ENCODE measurements at places on chromosomes 3 and 15.

DNA sequence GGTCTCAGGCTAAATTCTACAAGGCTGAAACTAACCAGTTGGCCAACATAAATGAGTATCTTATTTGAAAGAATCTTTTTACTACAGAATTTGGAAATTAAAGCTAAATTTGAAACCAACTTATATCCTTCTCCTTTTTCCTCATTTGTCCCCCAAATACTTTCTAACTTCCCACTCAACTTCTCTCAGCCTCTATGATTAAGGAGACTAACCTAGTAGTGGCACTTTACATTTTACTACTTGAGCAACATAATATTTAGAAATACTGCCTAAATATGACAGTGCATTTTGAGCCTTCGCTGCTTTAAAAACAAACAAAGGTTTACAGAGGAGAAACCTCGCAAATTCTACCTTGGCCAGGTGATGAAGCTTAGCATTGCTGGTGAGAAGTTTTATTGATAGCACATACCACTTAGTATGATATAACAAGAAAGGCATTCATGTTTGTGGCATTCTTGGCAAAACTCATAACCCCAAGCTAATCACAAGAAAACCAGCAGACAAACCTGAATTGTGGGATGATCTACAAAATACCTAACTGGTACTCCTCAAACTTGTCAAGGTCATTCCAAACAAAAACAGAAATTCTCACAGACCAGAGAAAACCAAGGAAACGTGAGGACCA, 432.1 kb upstream of the CFAP20DC start:
- no peak for DNase-seq

- DNase-seq: no peak
Measured at GRCh38 chr3:194305356-194306108, 45.6 kb downstream of the CPN2 start.

DNA sequence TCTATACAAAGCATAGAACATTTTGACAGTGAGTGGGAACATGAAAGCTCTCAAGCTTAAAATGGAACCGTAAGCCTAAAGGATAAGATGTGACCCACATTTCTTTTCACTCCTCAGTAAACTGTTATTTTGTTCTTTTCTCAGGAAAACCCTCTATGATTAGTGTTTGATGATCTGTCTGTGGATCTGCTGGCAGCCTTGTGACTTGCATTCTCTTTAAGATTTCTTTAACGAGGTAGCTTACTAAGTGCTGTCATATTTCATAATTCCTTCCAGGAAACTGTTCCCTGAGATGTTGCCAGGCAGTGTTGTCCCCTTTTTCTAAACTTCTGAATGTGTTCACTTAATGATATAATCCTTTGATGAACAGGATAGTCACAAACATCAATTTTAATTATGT, 167.6 kb downstream of the PYDC2 start:
- DNase-seq: no peak

DNA sequence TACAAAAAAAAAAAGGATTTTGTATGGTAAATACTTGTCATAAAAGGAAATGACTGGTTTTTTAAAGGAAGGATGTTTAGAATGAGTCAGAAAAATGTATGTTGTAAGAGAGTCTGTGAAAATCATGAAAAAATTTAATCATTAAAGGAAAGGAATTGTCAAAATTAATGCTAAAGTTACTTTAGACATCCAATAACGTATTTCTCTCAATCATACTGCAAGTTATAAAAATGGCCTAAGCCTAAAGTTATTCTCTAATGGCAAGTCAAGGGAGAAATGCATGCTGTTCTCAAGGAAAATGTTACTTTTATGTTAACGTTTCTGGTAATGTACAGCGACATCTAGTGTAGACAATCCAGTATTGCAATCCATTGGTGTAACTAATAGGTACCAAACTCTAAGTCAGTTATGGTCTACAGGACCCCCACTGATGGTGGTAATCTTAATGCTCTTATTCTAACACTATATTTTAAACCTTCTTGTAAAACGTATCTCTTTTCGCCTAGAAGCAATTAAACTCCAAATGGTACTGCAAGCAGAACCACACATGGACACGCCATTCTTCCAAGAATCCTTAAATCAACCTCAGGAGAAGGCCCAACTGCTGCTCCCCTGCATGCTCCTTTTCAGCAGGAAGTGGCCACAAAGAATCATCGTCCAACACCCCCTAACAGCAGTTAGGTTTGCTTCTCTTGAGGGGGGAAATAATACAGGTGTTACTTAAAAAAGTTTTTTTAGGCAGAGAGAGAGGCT, 35.2 kb downstream of the NCEH1 start:
- no peak for DNase-seq

DNA sequence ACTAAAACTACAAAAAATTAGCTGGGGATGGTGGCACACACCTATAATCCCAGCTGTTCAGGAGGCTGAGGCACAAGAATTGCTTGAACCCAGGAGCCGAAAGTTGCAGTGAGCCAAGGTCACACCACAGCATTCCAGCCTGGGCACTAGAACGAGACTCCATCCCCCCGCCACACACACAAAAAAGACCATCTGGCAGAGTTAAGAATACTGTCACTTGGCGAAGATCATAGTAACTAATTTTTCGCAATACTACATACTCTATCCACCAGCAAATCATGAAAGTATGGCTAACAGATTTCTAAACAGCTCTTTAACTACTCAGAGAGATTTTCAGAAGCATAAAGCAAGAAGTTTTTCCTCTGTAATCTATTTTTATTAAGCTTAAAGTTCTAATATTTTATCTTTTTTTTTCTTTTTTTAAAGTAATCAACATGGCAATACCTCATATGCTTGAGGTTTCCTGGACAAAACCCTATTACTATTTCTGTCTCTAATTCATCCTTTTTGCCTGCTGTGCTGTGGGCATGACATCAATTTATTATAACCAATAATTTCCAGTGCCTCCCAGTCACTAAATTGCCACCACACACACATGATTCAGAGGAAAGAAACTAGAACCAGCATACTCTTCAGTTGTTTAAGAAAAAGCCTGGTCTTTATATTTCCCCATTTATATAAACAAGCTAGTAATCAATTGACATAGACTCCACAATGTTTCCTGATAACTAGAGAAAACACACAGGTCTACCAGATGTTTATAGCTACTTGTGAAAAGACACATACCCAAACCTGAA, 46.9 kb downstream of the CHSY1 start:
- no peak for DNase-seq

DNA sequence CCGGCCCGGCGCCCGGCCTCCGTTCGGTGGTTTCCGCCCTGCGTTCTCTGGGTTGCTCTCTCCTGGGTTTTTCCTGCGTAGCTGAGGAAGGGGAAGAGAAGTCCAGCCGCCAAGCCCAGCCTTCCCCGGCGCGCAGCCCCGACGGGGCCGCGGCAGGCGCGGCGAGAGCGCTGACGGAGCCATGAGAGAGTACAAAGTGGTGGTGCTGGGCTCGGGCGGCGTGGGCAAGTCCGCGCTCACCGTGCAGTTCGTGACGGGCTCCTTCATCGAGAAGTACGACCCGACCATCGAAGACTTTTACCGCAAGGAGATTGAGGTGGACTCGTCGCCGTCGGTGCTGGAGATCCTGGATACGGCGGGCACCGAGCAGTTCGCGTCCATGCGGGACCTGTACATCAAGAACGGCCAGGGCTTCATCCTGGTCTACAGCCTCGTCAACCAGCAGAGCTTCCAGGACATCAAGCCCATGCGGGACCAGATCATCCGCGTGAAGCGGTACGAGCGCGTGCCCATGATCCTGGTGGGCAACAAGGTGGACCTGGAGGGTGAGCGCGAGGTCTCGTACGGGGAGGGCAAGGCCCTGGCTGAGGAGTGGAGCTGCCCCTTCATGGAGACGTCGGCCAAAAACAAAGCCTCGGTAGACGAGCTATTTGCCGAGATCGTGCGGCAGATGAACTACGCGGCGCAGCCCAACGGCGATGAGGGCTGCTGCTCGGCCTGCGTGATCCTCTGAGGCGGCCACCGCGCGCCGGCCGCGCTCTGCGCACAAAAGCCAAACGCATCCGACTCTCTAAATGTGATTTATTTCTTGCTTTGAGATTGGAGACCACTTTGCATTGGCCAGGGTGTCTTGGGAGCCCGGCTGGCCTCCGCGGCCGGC, 727 bp downstream of the RAP2B start:
- DNase-seq: peak; percentile 9

GRCh38 chr3:23746441-23746840, 59.3 kb upstream of the UBE2E1 start:
- no peak for DNase-seq

DNA sequence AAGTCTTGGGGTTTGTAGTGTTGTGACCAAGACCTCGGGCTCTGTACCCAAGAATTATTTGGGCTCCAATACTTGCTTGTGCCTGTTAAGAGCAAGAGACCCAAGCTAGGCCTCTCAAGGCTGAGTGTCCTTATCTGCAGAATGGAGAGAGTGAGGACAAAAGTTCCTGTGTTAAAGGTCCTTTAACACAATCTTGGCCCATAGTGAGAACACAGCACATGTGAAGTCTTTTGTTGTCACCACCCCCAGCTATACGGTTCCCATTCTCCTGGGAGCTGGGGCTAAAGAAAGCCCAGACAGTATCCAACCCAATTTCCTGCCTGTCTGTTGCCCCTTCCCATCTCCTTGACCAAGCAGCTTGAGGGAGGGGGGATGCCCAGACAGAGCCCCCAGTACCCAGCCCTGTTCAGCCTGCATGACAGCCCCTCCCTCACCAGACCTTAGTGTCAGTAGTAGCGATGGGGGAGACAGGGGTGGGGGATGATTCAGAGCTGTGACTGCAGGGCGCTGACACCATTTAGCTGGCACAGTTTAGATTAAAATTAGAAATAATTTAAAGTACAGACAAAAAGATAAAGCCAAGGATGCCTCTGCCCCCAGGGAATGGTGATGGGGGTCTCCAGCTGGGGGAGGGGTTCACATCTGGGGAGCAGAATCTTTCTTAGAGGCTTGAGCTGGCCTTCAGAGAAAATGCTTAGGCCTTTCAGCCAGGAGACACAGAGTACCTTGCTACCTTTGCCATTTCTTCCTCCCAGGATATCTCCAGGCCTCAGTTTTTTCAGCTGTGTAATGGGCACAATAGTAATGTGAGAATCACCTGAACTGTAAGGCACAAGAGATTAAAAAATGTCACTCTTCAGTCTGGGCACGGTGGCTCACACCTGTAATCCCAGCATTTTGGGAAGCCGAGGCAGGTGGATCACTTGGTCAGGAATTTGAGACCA, 2.7 kb downstream of the PRKCD start:
- no peak for DNase-seq

GRCh38 chr3:4043867-4044575, 244.8 kb downstream of the LRRN1 start:
- no peak for DNase-seq

GRCh38 chr15:94493176-94493575, 261.8 kb downstream of the MCTP2 start:
- DNase-seq: no peak

- no peak for DNase-seq
Measured at GRCh38 chr15:51830276-51830806, 888 bp downstream of the TMOD3 start.

DNA sequence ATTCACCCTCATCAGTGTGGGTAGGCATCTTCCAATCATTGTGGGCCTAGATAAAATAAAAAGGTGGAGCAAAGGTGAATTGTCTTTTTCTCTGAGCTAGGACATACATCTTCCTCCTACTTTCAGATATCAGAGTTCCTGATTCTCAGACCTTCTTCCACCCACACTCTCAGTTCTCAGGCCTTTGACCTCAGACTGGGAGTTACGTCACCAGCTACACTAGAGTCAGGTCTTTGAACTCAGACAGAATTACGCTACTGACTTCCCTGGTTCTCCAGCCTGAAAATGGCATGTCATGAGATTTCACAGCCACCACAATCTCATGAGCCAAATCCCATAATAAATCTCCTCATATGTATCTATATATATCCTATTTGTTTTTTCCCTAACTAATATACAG, 39.0 kb downstream of the STRIT1 start:
- no peak for DNase-seq

GRCh38 chr15:57578288-57578900, 13.3 kb upstream of the MYZAP start:
- DNase-seq: no peak

DNA sequence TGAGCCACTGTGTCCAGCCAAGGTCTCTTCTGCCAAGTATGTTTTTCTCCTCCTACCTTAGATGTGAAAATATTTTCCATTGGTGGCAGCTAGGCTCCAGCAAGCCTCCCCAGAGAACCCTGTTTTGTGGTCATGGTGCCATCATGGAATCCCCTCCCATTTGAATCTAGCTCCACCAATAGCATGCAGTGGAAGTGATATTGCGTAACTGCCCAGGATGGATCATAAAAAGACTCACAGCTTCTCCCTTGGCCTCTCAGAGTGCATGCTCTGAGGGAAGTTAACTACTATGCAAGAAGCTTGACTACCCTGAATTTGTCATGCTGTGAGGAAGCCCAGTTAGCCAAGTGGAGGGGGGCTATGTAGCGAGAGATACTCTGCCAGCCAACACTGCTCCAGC, 27.5 kb downstream of the CRYGS start:
- DNase-seq: no peak

GRCh38 chr15:40538976-40539375, 25.9 kb downstream of the CCDC32 start:
- DNase-seq: no peak

DNA sequence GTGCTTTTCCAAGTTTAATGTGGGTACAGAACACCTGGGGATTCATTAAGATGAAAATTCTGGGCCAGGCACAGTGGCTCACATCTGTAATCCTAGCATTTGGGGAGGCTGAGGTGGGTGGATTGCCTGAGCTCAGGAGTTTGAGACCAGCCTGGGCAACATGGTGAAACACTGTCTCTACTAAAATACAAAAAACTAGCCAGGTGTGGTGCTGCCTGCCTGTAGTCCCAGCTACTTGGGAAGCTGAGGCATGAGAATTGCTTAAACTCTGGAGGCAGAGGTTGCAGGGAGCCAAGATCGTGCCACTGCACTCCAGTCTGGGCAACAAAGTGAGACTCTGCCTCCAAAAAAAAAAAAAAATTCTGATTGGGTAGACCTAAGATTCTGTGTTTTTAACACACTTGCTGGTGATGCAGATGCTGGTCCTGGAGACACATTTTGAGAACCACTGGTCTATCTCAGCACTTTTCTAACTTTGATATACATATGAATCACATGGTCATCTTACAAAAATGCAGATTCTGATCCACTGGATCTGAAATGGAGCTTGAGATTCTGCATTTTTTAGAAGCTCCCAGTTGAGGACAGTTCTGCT, 223.8 kb upstream of the SATB1 start:
- DNase-seq: no peak

- no peak for DNase-seq
Measured at GRCh38 chr15:89662893-89663626, 7.8 kb upstream of the KIF7 start.

- no peak for DNase-seq
Measured at GRCh38 chr3:122797291-122797690, 2.4 kb downstream of the SLC49A4 start.

DNA sequence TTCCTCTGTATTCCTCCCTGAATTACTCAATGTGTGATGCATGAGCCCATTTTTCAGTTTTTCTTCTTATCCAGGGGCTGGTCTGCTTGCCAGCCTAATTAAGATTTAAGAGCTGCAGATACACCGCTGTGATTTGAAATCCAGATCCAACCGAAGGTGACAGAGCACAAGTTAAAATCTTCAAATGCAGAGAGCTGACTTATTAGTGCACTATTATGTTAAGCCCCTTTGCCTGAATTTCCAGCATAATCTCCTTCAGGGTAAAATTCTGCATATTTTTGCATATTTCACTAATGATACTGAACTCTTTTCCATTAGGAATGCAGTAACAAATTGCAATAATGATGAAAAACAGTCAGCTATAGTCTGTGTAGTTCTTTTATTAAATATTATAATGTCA, 583.6 kb downstream of the ROBO2 start:
- DNase-seq: no peak

- DNase-seq: no peak
Measured at GRCh38 chr3:192957441-192958021, 39.9 kb upstream of the MB21D2 start.

GRCh38 chr3:100206687-100207086, 54.1 kb upstream of the TBC1D23 start:
- no peak for DNase-seq

Data from stimulated activated CD4-positive, alpha-beta T cell treated with anti-CD3 and anti-CD28 coated beads, TNF-alpha, amount 100 ng/mL, for 4 hours (primary cell).